ENCODE measurements at places on chromosomes 3 and 15. TPM values are rescaled to one million over a fixed set of nuclear protein-coding genes. Genes with fewer than 3 reads are reported as not detected.

- DNase-seq: no peak
Observed at GRCh38 chr3:127192576-127193232, at the start of gene PRR23E. Gene PRR23E, plus strand, starts transcription at chr3:127193131. Its CDS starts 3,555 bp downstream, at chr3:127196686.

DNA sequence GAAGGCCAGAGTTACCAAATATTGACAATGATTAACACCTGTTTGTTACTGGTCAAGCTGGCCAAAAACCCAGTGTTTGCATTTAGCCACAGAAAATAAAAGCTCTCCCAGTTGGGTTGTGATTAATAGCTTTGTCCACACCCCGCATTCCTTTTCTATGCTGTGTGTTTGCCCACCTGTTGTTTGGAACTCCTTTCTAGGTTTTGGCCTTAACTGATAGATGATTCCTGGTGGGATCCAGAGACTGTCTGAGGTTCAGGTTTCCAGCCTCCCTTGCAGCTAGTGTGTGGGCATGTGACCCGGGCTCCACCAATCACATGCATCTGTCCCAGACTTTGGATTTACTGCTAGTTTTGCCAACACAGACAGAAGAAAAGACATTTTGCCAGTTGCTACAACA, 83.8 kb downstream of the PTPRG start:
- DNase-seq: no peak

DNA sequence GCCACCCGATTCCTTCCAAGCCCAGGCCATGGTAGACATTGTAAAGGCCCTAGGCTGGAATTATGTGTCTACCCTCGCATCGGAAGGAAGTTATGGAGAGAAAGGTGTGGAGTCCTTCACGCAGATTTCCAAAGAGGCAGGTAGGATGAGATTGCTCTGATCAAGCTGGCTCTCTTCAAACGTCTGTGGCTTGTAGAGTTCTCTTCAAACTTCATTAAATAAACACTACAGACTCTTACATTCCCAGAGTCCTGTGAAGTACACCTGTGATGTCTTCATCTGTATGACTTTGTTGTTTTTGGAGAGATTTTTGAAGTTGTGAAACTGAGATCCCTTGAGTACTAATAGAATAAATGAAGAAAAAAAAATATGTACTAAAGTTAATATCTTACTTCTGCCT, 285.6 kb downstream of the GRM7 start:
- DNase-seq: no peak

GRCh38 chr15:52124270-52124880, 11.8 kb upstream of the BCL2L10 start:
- DNase-seq: no peak

DNA sequence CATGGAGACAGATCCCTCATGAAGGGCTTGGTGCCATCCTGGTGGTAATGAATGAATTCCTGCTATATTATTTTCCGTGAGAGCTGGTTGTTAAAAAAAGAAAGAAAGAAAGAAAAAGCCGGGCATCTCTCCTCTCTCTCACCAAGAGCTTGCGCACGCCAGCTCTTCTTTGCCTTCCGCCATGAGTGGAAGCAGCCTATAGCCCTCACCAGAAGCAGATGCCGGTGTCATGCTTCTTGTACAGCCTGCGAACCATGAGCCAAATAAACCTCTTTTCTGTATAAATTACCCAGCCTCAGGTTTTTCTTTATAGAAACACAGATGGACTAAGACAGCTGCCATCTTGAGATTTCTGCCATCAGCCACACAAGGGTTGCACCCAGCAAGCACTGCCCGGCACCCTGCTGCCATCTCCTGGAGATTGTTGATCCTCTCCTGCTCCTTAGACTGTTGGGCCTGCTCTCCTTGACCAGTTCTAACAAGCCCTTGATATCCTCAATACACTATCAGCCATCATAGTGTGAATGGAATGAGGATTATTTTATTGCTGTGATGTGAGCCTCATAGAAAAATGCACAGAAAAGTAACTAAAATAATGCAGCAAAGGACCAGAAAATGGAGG, 3.5 kb upstream of the AHSG start:
- DNase-seq: no peak

DNA sequence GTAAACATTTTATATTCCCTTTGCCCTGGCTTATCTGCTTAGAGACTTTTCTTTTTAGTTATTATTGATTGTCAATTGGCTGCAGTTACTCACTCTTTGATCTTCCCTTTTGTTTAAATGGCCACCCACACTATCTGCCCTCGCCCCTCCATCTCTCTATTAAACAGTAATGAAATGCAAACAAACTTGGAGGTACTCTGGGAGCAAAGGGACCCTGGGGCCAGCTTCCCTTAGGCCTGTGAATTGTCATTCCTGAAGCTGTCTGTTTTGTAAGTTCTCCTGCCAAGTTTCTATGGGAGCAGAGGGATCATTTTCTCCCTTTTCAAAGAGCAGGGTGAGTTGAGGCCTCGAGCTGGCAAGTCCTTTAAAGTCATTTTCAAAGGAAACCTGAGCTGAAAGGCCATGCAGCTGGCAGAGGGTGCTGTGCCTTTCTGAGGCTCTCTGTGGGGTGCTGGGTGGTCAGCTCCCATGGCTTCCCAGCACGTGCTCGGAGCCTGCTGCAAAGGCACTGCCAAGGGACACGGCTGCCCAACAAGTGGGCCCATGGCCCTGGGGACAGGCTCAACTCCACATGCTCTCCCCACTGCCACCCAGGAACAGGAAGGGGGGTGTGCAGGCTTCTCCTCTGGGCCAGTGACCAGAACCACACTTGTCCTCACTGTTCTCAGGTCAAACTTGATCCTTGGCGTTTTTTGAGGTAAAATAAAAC, 17.4 kb upstream of the RTP2 start:
- DNase-seq: no peak

DNA sequence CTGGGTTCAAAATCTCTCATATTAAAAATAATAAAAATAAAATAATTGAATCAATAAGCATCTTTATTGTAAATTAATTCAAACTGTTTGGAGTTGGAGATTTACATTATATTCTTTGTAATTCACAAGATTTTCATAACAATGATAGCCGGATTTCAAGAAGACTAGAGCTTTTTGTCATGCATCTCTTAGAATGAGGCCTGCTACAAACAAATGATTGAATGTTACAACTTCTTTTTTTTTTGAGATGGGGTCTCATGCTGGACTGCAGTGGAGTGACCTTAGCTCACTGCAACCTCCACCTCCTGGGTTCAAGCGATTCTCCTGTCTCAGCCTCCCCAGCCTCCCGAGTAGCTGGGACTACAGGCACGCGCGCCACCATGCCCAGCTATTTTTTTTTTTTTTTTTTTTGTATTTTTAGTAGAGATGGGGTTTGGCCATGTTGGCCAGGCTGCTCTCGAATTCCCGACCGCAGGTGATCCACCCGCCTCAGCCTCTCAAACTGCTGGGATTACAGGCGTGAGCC, 3.5 kb downstream of the SLTM start:
- no peak for DNase-seq

DNA sequence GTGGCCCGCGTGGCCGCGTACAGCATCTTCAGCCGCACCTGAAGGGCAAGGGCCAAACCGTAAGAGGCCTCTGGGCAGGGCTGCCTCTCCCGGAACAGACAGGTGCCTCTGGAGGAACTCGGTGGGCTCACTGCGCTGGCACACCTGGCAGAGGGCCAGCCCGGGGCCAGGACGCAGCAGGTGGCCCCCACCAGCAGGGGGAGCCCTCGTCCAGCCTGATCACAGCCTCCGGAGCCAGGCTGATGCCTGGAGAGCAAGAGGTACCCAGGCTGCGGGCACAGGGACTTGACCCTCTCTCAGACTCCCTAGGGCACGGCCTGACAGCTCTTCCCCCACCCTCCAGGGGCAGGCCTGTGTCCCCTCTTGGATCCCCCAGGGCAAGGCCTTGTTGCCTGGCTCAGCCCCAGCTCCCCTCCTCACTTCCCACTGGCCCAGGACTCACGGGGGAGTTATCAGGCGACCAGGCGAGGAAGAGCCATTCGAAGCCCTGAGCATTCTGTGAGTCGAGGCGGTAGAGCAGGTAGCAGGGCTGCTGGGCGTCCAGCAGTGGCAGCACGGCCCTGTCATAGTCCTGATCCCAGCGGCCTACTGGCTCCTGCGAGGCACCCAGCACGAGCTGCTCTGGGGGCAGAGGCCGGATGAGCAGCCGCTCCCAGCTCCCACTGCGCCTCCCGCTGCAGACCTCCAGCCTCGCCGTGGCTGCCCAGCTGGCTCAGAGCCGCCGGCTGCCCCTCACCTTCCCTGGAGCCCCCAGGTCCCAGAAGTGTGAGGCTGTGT, 6.2 kb upstream of the TLR9 start:
- no peak for DNase-seq

- no peak for DNase-seq
Observed at GRCh38 chr15:60829416-60829815, 350.5 kb upstream of the ICE2 start.

DNA sequence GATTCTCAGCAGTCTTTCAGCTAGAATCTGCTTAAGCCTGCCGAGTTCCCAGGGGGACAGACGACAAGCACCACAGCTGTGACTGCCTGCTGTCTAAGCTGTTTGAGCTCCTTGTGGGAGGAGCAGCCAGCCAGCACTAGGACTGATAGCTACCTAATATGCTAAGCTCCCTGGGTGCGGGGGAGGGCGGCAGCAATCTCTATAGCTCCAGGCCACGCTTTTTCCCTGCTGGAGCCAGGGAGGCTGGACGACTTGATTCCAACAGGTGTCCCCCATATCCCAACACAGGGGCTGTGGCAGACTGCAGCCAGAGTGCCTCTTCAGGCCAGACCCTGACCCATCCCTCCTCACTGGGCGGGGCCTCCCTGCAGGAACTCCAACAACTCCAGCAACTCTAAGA, 134.1 kb upstream of the ARPP21 start:
- no peak for DNase-seq

DNA sequence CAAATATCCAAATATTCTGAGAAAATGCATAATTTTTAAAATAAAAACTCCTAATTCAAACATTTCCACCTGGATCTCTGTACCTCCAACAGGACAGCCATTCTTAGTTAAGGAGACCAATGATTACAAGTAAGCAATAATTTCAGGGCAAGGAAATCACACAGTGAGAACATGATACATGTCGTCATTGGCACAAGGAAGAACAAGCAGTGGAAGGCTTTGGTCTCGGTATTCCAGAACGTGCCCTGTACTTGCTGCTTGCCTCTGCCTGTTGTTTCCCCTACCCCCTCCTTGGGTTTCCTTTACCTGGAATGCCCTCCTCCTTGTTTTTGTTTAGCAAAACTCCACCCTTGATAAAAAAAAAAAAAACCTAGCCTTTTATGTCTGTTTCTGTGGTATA, 72.8 kb downstream of the PPM1L start:
- no peak for DNase-seq

- DNase-seq: peak; percentile 90
Observed at GRCh38 chr15:33722005-33722672, 246.2 kb upstream of the CHRM5 start.

GRCh38 chr3:49673715-49674496, at the start of gene APEH:
Gene APEH, plus strand, starts transcription at chr3:49674351. Its CDS starts 51 bp downstream, at chr3:49674402.
- DNase-seq: peak; percentile 93

DNA sequence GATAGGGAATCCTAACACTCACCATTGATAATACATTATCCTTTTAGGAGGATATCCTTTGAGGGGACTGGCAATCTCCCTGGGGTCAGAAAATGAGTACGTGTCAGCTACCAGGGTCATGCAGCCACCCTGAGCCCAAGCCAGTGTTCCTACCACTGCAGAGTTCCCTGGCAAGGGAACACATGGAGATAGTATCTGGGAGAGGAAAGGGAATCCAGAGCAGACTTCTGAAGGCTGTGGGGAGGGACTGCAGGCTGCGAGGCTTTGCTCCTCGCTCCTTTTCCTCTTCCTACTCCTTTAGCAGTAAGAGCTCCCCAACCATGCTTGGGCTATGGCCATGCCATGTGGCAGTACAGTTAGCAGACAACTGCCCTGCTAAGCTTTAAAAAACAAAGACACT, 62.9 kb upstream of the TJP1 start:
- no peak for DNase-seq

DNA sequence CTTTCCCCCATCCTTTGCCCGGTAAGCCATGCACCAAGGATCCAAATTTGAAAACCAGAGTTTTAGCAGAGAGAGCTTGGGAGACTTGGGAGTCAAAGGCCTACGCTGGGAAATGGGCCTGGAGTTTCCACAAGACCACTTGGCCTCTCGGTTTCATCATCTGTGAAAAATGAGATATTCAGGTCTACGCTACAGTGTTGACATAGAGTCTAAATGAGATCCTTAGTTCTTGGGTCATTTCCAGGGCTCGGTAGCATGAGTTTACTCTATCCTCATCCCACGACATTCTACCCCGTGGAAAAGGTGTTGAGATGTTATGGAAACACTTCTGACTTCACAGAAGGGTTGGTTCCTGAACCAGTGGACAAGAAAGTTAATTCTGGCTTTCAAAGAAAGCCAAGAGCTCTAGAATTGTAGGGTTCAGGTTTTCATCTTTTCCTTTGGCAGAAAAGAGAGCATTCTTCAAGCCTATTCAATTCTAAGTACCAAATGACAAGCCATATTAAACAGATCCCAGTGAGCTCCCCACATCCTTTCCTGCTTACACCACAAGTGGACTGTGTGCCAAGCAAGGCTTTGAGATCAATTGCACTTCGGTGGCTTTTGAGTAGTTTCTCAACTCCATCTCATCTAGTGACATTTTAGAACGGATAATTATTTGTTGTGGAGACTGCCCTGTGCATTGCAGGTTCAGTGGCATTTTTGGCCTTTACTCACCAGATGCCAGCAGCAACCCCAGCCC, 219.7 kb downstream of the SLCO3A1 start:
- no peak for DNase-seq

DNA sequence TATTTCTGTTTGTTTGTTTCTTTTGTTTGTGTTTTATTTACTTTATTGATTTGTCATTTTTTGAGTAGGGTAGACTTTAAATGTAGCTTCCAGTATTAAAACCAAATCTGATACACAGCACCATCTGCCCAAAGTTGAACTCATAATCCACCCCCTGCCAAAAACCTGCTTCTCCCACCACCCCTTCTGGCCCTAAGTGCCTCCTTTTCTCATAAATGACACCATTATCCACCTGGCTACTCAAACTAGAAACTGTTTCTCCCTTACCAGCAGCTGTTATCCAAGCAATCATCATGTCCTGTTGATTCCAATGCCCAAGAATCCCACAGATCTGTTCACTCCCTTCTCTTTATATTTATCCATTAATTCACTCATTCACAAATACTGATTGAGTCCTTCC, 21.8 kb upstream of the PTX3 start:
- no peak for DNase-seq

DNA sequence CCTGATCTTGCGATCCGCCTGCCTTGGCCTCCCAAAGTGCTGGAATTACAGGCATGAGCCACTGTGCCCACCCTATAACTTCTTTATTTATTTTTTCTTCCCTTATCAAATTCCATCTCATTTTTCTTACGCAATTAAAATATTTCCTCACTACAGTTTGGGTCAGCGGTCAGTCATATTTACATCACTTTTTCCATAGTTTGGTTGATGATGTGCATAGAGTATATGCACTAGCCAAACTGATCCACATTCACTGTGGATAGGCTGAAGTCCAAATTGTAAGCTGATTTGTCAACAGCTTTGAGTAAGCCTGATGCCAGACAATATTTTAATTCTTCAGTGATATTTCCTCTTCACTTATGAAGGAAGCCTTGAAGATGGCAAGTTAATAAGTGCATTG, 256.3 kb downstream of the TIGIT start:
- DNase-seq: no peak

GRCh38 chr3:172965256-172965655, 175.8 kb downstream of the SPATA16 start:
- no peak for DNase-seq

SLC27A2 gene
- 7.8 TPM for total RNA-seq

FBN1 gene
- 35.9 TPM for total RNA-seq

IQCF5 gene
- not detected for total RNA-seq

KNG1 gene
- total RNA-seq: not detected

RASL12 gene
- total RNA-seq: 0.92 TPM

RPP14 gene
- total RNA-seq: 15.1 TPM

ACAN gene
- total RNA-seq: 0.27 TPM

CCK gene
- total RNA-seq: 0.42 TPM

ZIC4 gene
- not detected for total RNA-seq

ALPK3 gene
- 54.5 TPM for total RNA-seq

ATP13A5 gene
- total RNA-seq: not detected

OR5K2 gene
- total RNA-seq: not detected
